ENCODE measurements at places on chromosomes 5 and 9.

DNA sequence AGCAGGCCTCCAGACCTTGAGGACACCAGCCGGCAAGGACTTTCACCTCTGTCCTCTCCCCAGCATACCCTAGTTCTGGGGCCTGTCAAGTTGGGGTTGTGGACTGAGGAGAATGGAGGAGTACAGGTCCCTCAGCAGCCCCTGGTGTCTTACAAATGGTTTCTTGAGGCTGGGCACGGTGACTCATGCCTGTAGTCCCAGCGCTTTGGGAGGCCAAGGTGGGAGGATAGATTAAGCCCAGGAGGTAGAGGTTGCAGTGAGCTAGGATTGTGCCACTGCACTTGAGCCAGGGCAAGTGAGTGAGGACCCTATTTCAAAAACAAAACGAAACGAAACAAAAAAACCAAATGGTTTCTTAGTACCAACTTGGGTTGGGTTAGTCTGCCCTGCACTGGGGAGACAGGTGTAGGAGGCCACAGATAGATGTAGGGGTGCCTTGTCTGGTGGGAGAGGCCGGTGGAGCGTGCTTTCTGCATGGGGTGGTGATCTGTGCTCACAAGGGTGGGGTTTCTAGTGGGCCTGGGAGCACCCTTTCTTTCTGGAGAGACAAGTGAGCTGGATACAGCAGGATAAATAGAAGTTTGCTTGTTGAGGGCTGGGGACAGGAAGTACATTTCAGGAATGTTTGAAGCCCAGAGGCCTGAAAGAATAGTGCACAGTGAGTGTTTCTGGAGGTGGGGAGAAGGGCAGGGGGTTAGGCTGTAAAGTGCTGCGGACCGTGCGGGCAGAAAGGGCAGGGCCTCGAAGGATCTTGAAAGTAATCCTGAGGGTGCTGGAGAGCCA lies 37.7 kb upstream of the PSD2 start:
- DNase-seq: no peak

DNA sequence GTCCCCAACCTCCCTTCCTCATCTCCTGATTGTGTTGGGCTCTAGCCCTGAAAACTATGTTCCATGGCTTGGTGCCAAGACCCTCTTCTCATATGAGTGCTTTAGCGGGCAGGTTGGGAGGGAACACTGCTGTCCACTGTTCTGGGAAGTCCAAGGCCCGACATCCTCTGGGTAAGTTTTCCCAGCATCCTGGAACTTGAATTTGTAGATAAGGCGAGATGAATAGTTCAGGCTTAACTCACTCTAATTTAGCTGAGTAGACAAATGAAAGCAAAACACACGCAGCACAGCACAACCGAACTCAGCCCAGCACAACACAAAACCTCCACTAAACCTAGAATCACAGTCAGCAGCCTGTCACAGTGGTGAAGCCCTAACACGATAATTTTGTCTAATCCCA lies 95.3 kb upstream of the SLC28A3 start:
- no peak for DNase-seq

GRCh38 chr5:172691886-172692285 lies 50.8 kb downstream of the NEURL1B start:
- DNase-seq: no peak

DNA sequence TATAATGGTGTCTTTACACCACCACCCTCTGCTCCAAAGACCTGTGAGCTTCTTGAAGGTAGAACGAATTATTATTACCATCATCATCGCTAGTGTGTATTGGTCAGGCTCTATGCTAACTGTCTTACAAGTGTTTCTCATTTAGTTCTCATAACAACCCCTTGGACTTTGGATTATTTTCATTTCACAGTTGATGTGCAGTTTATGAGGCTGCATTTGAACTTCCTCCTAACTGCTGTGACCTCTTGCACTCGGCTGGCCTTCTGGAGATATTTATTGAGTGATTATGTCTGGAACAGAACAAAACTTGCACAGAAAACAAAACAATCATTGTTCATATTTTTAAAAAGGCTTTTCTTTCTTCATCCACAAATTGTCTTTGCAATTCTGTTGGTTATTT lies 306.3 kb upstream of the SGCD start:
- no peak for DNase-seq

GRCh38 chr5:168852329-168852728 lies 273.2 kb upstream of the PANK3 start:
- no peak for DNase-seq

DNA sequence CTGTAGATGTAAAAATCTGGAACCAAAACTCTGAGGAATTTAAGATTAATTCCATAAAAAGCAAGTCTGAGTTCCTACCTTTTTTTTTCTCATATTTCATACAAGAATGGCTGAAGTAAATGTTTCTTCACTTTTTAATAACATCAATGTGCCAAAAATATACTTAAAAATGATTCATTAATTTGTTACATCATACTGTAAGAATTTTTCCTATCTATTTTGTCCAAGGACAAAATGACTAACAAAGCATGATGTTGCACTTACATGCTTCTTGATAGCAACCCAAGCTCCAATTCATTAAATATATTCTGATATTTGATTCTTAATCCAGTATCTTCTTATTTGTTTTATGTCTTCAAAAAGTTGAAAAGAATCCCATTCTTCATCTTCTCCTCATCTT lies 988.3 kb downstream of the TLE1 start:
- DNase-seq: no peak

DNA sequence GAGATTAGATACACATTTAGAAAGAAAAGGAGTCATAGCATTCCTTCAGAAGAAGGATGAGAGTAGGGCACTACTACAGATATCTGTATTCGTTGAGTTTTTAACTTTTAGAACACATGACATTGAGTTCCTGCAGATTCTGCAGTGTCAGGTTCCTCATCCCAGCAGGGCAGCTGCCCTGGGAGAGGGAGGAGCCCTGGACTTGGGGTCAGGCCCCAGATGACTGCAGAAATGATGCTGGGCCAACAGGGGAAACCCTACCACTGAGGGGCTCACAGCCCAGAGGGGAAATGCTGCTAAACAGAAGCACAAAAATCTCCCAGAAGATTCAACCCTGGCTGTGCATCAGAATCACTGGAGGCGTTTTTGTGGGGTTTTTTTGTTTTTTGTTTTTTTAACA lies 68.9 kb upstream of the TAF1L start:
- no peak for DNase-seq

GRCh38 chr9:135035781-135036760 lies 51.4 kb upstream of the OLFM1 start:
- DNase-seq: peak; percentile 72

GRCh38 chr9:14219850-14220249 lies 94.1 kb downstream of the NFIB start:
- DNase-seq: no peak

DNA sequence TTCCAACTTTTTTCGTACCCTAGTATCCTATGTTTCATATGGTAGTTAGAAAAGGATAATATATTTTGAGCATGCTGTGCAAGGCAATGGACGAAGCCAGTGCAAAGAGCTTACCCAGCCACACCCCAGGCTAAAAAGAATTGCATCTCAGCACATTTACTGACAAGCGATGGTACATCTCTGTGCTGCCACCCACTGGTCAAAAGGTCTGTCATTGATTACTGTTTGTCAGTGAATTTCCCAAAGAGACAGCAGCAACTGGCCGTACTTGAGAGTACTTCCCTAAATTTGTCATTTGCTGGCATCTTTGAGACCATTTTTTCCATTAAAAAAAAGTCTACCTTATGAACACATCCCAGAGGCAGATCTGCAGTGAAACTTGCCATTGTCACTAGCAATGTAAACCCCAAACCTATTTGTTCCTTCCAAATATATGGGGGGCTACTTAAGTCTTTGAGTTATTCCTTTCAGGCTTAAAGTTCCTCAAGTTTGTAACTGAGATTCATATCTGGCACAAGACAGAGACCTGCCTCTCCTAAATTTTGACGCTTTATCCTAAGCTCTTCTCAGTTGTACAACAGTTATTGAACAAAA lies 184.3 kb downstream of the CTNND2 start:
- DNase-seq: no peak

GRCh38 chr9:81096625-81097024 lies 592.7 kb downstream of the TLE1 start:
- DNase-seq: no peak

DNA sequence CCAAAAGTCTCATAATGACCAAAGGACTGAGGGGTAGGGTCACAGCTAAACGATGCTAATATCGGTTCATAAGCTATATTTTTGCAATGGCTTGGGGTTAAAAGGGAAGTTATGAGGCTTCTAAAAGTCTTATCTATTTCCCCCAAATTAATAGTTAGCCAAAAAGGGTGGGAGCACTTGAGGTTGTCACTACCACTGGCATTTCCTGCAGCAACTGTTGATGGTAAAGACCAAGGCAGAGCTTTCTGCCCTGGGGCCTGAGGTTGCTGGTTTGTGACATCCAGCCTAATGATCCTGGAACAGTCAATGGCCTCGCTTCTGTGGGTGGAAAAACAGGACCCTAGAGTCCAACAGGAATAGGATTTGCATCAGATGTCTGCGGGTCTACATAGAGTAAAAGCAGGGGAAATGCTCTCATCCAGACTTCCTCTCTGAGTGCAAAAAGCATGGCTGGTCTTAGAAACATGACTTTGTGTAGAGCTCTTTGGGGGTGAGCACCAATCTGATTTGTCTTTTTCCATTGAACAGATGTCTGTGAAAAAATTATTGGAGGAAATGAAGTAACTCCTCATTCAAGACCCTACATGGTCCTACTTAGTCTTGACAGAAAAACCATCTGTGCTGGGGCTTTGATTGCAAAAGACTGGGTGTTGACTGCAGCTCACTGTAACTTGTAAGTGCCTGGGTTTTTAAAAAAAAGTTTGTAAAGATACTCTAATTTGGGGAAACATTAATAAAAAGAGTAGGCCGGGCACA lies 2.7 kb downstream of the GZMA start:
- DNase-seq: no peak

GRCh38 chr9:90939351-90939750 lies 137.7 kb downstream of the SYK start:
- no peak for DNase-seq

GRCh38 chr9:36517131-36517530 lies 55.6 kb upstream of the MELK start:
- no peak for DNase-seq

GRCh38 chr9:1916095-1916494 lies 99.1 kb upstream of the SMARCA2 start:
- no peak for DNase-seq

DNA sequence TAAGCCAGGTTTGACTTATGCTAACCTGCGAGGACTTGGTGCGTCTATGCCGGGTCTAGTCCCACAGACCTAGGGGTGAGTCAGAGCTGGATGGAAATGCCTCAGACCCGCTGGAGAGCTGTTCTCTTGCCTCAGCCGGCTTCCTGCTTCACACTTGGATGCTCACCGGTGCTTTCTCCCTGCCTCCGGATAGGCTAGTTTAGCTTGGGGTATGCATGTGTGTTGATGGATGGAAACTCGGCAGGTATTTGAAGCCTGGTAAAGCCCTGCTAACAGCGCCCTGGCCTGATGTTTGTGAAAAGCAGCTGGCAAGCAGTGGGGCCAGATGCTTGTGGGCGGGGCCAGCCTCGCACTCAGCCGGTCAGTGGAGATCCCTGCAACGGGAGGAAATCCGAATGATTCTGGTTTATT lies 29.3 kb downstream of the PRRC2B start:
- no peak for DNase-seq

GRCh38 chr9:91908293-91908623 lies 41.8 kb downstream of the ROR2 start:
- DNase-seq: no peak

DNA sequence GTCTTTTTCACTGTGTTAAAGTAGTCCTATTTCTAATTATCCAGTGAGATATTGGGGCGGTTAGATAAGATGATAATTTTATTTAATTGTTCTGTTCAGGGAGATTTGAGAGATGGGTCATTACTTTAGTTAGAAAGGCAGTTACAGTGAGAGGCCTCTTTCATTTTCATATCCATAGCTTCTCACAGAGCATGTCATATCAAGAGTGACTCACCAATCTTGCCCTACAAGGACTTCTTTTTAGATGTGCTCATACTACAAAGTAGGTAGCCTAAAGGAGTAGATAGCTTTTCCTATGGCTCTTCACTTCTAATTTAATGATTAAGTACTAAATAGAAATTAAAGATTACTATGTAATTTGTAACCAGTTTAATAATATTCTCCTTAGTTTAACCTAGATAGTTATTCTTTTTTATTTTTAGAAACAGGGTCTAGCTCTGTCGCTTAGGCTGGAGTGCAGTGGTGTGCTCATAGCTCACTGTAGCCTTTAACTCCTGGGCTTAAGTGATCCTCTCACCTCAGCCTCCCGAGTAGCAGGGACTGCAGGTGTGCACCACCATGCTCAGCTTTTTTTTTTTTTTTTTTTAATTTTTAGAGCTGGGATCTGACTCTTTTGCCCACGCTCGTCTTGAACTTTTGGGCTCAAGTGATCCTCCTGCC lies 71.0 kb downstream of the FER start:
- DNase-seq: no peak

- peak; percentile 10 for DNase-seq
These were observed 22.2 kb downstream of the COL27A1 start for GRCh38 chr9:114177423-114178064.

GRCh38 chr9:100029251-100029650 lies 69.5 kb downstream of the ERP44 start:
- DNase-seq: no peak

- peak; percentile 82 for DNase-seq
These were observed 506.6 kb upstream of the MPDZ start for GRCh38 chr9:13786131-13786530.

- no peak for DNase-seq
These were observed 92.6 kb downstream of the TLE4 start for GRCh38 chr9:79664375-79664831.

DNA sequence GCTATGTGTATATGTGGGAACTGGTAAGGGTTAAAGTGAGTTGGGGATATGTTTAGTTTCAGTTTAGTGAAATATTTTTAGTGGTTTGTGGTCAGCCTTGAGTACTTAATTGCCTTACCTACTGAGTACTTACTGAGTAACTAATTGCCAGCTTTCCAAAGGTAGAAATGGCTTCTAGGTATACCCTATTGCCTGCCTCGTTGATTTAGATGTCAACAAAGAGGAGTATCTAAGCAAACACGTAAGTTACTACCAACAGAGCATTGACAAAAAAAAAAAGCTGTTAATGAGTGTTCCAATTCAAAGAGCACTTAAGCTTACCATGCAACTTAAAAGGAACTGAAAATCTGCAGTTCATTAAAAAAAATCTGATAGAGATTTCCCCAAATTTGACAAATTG lies 8.8 kb downstream of the ATP10B start:
- no peak for DNase-seq

- no peak for DNase-seq
These were observed 394.9 kb downstream of the MED10 start for GRCh38 chr5:5983261-5983980.

DNA sequence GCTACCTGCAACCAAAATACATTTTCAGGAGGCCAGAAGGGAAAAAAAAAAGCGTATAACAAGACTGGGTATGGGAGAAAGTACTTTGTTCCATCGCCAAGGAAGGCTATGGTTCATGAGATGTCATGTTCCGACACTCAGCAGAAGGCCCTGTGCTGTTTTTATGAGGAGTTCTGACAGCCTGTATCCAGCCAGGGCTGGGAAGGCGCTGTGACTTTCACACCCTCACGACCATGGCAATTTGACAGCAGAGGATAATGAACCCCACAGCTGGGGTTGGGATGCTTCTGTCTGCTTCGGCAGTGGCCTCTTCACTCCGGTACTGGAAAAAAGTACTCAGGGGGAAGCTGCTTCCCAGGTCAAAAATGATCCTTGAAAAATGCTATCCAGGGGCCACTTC lies 154.4 kb downstream of the PRELID2 start:
- no peak for DNase-seq

Measured in posterior vena cava (tissue), 2 donors.